ENCODE measurements at places on chromosomes 6 and 20.

GRCh38 chr20:38872036-38872435 lies 54.2 kb upstream of the FAM83D start:
- DNase-seq: no peak

- no peak for DNase-seq
These were observed 131.4 kb downstream of the BMP2 start for GRCh38 chr20:6898928-6899327.

DNA sequence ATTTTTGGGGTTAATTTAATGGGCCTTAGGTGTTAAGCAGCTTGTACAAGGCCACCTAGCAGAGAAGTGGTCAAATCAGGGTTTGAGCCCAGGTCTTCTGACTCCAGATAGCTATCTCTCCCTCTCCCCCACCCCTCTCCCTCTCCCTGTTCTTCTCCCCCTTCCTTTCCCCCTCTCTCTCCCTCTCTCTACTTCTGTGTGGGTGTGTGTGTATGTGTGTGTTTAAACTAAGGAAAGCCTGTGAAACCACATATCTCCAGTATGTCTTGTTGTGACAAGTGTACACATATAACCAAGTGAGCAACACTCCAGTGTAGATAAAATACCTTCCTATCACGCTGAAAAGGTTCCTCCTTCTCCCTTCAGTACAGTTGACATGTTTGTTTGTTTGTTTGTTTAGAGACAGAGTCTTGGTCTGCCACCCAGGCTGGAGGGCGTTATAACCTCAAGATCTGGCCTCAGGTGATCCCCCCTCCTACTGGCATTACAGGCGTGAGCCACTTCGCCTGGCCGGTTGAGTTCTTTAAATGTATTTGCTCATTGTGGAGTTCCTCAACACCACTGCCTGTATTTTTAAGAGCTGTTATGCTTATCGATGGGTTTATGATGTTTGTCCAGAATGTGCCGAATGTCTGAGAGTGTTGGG lies 140.4 kb downstream of the JARID2 start:
- DNase-seq: no peak

DNA sequence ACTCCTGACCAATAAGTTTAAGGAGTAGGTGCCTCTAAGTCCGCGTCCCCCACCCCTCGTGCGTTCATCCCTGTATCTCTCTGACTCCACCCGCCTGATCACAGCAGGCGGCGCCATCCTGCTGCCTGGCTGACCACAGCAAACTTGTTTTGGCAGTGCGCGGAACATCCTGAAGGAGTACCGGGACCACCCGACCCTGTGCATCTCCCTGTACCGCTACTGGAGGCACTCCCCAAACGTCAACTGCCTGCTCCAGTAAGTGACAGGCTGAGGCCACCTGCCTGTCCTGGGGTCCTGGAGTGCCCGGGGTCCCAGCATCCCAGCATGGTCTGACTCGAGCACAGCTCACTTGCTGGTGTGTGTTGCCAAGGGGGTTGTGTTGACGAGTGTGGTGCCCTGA lies 19.0 kb downstream of the PNLDC1 start:
- DNase-seq: no peak

DNA sequence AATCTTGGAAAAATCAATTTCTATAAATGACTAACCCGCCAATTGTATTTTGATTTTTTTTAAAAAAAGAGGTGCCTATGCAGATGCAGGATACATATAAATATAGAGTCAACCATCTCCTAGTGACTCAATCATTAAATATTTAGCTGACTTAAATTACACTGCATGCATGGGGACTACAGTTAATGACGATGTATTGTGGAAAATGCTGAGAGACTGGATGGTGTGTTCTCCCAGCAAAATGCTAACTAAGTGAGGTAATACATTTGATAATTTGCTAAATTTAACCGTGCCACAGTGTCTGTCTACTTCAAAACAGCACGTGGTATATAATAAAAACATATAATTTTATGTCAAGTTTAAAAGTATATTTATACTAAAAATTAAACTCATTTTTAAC lies 341.6 kb downstream of the PRKN start:
- DNase-seq: no peak

- no peak for DNase-seq
These were observed 10.2 kb downstream of the OSER1 start for GRCh38 chr20:44200371-44200770.

DNA sequence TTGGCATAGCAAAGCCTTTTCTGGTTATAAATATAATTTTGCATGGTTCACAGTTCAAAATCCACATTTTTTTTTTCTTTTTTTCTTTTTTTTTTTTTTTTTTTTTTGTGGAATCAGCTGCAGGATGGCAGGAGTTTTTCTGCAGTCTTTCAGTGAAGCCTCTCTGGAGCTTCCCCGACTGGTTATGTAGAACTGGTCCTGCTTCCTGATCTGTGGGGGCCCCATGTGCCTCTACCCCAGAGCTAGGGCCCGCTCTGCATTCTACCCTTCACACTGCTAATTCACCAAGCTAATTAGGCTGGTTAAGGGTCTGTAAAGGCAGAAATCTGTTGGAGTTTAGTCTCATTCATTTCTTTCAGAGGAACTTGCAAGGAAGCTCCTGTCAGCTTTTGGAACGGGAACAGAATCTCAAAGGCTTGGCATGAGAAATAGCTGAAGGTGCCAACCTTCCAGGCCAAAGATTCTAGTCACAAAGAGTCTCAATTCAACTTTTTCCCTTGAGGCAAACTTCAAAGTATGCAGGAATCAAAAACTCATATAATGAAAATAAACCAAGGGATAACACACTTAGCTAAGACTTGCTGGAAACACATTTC lies 45.5 kb downstream of the HMGN3 start:
- DNase-seq: no peak

DNA sequence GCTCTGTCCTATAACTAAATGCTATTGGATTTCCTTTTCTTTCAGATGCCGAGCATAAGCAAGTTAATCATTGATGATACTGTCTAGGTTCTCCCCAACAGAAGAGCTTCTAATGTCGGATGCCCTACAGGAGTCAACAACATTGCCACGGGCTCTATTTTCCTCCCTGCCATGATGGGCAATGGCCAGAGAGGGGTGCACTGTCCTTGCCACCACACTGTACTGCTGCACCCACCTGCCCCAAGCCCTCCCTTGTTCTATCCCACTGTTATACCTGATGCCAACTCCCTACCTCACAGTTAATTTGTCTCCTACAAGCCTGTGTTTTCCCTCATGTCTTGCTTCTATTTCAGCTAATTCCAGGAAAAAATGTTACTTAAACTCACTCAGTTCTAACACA lies 773.6 kb upstream of the CHD6 start:
- no peak for DNase-seq

GRCh38 chr6:6604015-6604414 lies 15.5 kb downstream of the LY86 start:
- DNase-seq: no peak

DNA sequence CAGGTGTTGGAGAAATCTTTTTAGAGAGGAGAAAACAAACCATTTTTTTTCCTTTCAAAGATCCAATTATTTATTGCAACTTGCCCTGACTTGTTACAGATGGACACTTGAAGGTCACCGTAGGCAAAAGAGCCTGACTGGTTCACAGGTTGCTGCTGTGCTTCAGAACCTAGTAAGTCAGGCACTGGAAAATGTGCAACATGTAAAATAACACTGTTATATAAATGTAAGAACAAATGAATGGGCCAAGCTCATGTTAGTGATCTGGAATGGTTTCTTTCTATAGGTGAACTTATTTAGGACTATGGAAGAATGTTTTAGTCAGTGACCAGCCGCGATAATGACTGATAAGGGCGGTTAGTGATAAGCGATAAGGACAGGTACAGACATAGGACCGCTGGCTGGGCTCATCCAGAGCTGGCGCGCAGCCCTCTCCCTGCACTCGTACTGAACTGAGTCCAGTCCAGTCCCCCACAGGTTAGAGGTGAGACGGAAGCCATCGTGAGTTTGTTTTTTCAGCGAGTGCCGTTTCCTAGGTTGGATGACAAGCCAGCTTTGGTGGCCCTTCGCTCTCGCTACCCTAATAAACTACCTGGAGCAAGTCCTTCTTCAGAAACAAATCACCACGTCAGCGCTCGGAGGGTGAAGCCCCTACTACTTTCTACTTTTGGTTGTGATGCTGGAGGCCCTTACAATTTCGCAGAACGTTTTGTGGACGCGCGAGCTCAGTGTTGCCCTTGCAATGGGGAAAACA lies 94.4 kb upstream of the PRDM1 start:
- no peak for DNase-seq

- no peak for DNase-seq
These were observed 12.2 kb upstream of the NCOA3 start for GRCh38 chr20:47489448-47489872.

GRCh38 chr20:25014816-25015215 lies 22.3 kb upstream of the APMAP start:
- no peak for DNase-seq

GRCh38 chr6:154070657-154071056 lies 31.6 kb downstream of the OPRM1 start:
- no peak for DNase-seq

GRCh38 chr6:106083618-106084017 lies 2.5 kb upstream of the PRDM1 start:
- DNase-seq: no peak

- DNase-seq: no peak
These were observed 53.5 kb upstream of the NXT1 start for GRCh38 chr20:23296841-23297701.

GRCh38 chr6:72832271-72832670 lies 210.4 kb downstream of the KCNQ5 start:
- DNase-seq: no peak

GRCh38 chr6:21201187-21201586 lies 392.4 kb upstream of the SOX4 start:
- no peak for DNase-seq

DNA sequence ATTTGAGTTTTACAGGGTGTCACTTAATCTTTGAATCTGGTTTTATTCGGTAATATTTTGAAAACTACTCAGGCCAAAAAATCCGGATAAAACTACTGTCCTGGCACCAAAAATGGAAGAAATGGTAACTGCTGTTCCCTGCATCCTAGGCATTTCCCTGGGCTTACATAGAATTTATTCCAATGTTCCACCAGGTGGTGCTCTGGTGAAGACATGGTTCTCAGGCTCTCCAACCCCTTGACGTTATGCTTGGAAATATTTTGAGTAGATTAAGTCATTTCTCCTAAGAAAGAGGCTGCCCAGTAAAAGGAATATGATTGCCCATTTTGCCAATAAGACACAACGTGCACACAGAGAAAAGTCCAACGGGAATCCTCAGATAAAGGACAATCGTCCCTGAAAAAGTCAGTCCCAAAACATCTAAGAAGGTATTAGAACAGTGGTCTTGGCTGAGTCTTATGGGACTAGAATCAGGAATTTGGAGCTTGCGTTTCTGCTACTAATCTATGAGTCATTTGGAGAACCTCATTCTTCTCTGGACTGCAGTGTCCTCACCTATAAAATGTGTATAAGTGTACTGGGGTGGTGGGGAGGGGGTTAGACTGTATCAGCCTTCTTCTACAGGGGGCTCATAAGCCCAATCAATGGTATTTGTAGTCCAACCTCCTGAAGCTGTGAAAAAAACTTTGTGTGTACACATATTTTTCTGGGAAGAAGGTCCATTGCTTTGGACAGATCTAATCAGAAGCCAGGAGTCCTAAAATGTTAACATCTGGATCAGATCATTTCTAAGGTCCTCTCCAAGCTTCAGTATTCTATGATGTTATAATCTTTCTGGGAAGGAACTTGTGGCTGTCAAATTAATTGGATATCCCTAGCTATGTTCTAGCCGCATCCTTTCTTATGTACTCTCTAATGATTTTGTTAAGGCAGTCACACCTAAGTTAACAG lies 131.0 kb upstream of the BMP2 start:
- no peak for DNase-seq

DNA sequence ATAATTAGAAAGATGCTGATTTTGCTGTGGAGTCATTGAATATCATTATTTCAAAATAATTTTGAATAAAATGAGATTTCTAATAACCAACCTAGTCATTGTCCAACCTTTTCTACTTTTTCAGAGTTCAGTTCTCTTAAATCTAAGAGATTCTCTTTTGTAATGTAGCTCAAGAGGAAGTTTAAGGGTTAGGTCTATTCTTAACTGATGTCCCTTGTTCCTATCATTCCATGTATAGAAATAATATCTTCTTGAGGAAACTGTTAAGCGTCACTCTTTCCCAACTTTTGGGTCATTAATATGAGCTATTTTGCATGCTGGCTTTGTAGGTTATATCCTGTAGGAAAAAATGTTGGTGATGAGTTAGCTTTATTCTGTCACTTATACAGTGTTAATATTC lies 27.0 kb downstream of the RNF144B start:
- no peak for DNase-seq

DNA sequence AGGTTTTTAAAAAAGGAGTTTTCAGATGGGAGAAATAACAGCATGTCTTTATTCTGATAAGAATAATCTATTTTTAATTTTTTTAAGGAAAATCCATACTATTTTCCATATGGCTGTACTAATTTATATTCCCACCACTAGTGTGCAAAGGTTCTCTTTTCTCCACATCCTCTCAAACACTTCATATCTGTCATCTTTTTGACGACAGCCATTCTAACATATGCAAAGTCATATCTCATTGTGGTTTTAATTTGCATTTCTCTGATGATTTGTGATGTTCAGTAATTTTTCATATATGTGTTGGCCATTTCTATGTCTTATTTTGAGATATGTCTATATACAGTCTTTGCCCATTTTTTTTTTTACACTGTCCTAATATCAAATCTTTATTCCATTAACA lies 280.6 kb upstream of the RUNX2 start:
- no peak for DNase-seq

GRCh38 chr20:63955281-63955826 lies 862 bp downstream of the UCKL1 start:
- no peak for DNase-seq

GRCh38 chr6:28218312-28219248 lies 6.5 kb upstream of the ZSCAN9 start:
- peak; percentile 41 for DNase-seq

DNA sequence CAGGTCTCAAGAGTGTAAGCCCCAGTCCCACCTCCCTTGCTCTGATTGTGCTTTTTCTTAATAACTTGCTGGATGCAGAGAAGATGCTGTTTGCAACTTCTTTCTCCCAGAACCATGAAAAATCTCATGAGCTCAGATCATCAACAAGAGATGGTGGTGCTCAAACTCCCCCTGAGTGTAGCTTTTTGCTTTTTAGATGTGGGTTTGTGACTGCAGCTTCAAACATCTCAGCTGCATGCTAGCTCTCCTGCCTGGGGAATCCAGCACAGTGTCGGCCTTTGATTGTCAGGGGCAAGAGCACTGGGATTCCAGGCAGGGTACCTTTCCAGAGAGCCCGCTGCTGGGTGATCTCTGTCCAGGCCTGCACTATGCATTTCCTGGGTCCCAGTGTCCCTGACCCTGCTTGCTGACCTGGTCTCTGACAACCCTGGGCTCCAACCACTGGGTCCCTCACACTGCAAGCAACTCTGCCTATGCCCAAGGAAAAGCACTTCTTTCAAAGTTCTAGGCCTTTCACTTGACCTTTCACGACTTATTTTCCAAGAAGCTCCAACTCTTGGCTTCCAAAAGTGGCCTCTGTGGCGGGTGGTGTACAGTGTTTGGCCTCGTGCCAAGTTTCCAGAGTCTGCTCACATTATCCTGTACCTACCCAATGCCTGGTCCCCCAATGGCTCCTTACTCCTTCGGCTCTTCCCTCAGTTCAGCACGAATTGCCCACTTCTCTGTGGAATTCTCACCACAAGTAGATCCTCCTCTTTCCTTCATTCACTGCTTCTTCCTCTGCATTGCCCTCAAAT lies 69.7 kb upstream of the LY86 start:
- no peak for DNase-seq
